ENCODE measurements at places on chromosomes 5 and 9.

GRCh38 chr5:83036991-83037575 lies 40.1 kb downstream of the TMEM167A start:
- DNase-seq, result no peak

- DNase-seq, result no peak
Measured at GRCh38 chr5:95817430-95817829, 5.1 kb downstream of the GLRX start.

DNA sequence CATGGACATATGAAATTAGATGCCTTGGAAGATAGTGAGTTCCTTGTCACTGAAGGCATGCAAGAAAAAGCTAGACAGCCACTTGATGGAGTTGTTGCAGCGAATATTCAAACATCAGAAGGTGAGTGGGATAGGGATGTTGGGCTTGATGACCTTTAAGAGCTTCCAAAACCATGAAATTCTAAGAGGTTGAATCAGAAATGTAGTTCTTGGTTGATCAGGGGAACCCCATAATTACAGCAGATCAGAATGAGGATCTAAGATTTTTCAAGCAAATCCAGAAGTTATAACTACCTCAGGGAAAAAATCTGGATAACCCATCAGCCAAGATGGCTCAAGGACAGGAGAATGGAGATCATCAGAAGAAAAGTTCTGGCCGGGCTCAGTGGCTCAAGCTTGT lies 244.3 kb upstream of the NR4A3 start:
- no peak for DNase-seq

- no peak for DNase-seq
Measured at GRCh38 chr9:84597131-84597530, 72.4 kb upstream of the NTRK2 start.

GRCh38 chr9:130936285-130937117 lies 2.5 kb downstream of the FIBCD1 start:
- DNase-seq, result no peak

- no peak for DNase-seq
Measured at GRCh38 chr5:172437445-172438318, 16.6 kb downstream of the SH3PXD2B start.

DNA sequence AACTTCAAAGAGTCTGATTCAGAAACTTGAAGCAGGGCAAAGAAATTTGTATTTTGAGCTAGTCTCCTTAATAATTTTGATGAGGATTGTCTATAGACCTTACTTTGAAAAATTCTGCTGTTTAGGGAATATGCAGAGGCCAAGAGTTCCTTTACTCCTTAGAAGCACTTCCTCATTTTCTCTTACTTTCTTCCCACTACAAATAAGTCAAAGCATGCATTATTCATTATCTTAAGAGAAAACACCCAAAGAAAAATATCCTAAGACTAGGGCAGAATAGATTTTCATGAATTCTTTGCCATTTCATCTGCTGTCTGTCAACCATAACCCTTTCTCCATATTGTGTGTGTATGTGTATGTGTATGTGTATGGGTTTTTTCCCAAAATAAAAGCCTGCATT lies 307.9 kb downstream of the KCTD16 start:
- DNase-seq, result no peak

- no peak for DNase-seq
Measured at GRCh38 chr5:34742061-34742460, 85.9 kb downstream of the RAI14 start.

DNA sequence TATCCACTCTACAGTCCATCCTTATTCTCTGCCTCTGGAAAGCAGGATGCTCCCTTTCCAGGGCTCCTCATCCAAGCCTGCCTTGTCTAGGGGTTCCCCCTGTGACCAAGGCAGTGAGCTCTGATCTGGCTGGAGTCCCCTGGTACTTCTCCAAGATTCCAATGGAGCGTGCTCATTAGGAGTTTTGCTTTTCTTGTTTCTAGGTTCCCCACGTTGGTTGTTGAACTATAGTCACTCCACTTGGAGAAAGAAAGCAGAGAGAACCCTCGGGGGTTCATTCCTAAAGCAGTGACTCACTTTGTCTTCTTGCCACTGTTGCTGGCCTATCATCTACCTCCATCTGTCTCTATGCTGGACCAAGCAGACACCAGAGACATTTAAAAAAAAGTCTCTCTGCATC lies 192.6 kb downstream of the TLE4 start:
- no peak for DNase-seq

DNA sequence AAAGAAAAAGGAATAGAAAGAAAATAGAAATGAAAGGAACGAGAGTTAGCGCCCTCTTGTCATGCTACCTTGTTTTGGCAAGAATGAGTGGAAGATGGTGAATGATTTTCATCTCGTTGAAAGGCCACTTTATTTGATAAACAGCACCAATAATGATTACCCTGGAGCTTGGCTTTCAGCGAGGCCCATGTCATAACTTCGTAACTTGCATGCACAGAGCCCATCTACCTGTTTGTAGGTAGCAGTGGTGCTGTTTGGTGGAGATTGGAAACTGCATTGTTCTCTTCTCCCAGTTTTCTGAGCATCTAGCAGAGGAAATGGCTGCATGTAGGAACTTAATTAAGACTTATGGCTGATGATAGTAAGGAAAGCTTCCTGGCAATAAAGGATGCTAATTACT lies 59.3 kb downstream of the NPR3 start:
- DNase-seq, result no peak

DNA sequence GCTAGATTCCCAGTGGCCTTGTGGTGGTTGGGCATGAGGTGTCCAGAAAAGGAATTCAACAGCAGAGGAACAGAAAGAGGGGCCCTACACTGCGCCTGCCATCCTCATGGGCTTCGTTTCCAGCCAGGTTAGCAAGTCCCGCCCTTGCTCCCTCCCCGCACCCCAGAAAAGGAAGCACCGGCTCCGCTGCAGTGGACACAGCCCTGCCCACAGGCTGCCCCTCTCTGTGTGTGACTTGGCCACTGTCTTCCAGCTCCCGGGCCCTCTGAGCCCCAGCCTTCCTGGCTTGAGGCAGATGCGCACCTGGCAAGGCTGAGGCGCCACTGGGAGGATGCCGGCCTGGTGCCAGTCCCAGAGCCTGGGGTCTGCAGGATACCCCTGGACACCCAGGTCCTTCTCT lies 305.0 kb upstream of the IRX4 start:
- peak; percentile 74 for DNase-seq

- DNase-seq, result no peak
Measured at GRCh38 chr9:109156708-109157107, 10.3 kb downstream of the FRRS1L start.

- DNase-seq, result no peak
Measured at GRCh38 chr9:137280474-137281344, 3.2 kb downstream of the TOR4A start.

GRCh38 chr9:114805670-114806525 lies at the start of gene TNFSF15:
Gene TNFSF15 (minus strand): TSS chr9:114806039. CDS start chr9:114806012, 27 bp downstream.
- DNase-seq, result no peak

DNA sequence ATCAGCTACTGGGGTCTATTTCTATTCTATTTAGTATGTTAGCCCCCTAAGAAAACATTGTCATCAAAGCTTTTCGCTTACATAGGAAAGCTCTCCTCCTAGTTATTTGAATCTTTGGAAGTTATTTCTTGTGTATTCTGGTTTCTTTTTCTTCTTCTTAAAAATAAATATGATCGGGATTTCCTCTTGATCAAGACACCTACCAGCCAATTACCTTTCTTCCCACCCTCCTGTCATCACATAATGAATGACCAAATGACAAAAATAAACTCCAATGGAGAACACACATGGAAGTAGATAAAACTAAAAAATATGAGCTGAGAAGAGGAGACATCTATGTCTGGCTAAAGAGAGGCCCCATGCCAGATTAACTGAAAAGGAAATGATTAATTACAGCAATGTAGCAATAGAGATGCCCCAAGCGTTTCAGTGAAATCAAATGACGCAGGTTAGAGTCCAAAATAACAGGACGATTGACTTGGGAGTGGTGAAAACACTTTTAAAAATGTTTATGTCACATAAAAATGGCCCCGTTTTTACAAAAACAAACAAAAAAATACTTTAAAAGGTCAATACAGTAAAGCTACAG lies 59.5 kb upstream of the PCSK1 start:
- no peak for DNase-seq

DNA sequence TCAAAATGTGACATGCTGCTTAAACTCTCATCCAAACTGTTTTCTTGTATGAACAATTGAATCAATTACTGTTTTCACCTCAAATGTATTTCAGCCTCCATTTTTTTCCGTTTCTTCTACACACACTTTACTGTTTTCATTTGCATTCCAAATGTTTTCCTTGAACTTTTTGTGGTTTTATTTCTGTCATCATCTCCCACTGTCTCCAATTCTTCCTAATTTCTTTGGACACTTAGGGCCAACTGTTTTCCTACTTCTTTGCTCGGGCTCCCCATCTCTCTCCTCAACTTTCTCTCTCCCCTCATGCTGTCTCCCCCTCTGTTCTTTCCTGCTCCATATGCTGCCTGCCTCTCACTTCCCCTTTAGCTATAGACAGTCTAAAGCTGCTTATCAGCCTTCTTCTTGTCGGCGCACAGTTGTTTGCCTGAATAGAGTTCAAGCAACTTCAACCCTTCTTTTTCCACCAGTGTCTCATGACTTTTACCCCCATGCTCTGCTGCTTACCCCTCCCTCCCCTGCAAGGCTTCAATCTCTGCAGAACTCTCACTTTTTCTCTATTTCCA lies 443.4 kb downstream of the DTWD2 start:
- DNase-seq, result no peak

GRCh38 chr5:51203598-51203997 lies 179.7 kb upstream of the ISL1 start:
- no peak for DNase-seq

DNA sequence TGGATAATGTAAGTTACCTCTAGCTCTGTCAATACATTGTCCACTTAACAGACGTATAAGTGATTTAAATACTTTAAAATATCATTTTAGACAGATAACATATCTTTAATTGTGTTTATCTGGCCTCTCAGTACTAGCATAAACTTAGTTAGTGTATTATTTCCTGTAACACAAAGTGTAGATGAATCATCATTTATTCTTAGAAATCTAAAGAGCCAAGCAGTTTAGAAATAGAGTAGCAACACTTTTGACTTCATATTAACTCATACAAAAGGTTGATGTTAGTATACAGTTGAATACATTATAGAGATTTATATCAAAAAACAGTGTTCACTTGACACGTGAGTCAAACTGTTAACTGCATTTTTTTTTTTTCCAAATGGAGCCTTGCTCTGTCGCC lies 18.0 kb downstream of the NCBP1 start:
- no peak for DNase-seq

DNA sequence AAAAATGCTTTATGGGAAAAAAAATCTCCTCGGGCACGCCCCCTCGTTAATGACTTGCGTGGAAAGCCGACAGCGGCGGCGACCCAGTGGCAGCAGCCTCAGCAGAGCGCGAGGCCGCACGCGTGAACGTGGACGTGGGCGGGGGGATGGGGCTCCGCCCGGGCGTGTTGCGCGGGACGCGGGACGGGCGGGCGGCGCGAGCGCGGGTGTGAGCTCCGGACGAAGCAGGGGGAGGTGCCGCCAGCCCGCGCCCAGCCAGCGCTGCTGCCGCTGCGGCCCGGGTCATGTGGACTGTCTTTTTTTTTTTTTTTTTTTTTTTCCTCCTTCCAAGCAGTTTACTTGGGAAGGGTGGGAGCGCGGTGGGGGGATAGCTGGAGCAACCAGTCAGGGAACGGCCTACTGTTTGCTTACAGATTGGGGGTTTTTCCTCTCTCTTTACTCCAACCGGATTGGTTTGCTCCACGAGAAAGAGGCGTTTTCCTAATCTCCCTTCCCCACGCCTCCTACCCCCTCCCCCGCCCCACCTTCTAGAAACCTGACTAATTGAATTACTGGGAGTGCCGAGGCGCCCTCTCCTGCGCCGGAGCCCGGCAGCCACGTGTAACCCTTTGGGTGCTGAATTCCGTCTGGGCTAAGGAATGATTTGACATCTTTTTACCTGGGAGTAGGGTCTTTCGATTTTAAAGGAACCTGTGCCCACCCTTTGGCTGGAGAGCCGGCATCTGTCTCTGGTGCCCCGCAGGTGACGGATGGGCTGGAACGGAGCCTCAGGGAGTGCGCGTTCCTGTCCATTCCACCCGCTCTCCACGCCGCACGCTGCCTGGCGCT lies 1.7 kb upstream of the EFNA5 start:
- peak; percentile 93 for DNase-seq

DNA sequence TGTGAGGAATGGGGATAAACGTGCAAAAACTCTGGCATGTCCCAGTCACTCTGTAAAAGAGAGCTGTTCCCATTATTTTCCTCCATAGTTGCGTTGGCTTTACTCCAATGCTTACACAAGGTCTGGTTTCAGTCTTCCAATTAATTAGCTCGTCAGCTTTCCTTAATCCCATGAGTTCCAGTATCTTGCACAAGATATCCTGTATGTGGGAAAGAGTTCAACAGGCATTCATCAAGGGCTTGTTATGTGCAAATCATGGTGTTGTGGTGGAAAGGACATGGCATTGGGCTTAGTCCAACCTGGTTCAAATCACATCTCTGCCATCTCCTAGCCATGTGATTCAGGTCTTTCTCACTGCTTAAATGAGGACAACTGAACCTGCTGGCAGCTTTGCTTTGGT lies 77.5 kb upstream of the PANK3 start:
- no peak for DNase-seq

All from posterior cingulate gyrus (tissue), 11 donors.